Effector CD4-positive, alpha-beta T cell (primary cell): ENCODE measurements at places on chromosomes 6 and 20.

- peak; percentile 61 for DNase-seq
Measured at GRCh38 chr6:33692760-33693158, 18.7 kb downstream of the UQCC2 start.

DNA sequence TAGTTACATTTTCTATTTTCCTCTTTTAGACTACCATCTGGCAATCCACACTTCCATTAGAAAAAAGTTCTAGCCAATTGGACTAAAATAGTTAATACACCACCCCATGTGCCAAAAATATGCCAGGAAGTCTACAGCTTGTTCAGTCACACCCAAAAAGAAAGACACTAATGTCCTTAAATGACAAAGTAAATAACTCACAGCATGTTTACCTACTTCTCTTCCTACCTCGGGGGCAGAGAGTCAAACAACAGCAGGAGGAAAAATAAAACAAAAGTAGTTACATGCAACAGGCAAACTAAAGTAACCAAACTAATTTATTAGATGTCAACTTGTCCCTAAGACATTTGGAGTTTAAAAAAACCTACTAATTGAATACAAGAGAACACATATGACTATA, 57.0 kb downstream of the UBE3D start:
- DNase-seq: no peak

DNA sequence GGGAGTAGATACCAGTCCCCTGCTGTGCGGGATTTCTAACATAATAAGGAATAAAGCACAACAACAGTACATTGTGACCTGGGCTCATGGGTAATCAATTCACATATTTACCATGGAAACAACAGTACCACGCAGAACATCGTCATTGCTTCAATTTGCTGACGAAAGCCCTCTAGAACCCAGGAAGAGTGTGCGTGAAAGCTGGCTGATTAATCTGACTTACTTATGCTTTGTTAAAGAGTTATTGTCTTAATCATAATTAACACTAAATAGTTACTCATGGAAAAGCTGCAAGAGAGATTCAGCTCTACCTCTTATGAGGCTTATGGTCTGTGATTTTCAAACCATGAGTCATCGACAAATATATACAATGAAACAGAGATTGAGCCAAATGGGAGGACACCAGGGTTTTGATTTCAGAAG, 644.3 kb upstream of the AGPAT4 start:
- DNase-seq: no peak

DNA sequence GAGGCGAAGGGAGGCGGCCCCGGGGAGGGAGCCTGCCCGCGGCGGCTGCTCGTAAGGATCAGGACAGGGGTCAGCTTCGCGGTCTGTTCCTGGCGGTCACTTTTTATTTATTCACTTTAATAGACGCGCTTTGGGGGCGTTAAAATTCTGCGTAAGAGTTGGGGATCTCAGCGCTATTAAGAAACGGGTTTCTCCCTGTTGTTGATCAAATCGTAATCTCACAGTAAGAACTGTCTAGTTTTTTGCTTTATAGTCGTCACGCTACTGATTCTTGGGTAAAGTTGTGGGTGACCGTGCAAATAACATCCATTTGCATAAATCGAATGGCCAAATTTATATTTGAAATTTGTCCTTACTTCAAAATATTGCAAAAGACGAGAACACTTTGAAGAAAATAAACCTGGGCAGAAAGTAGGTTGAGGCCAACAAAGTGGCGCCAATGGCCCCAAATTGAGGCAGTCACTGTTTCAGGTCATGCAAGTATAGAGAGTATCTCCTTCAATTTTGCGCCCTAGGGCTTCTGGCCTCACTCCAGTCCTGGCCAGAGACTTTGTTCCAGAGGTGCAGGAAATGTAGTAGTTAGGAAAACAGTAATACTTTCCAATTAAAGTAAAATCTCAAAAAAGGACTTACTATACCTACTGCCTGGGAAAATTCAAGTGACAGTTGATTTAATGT, 963 bp upstream of the RMND1 start:
- DNase-seq: no peak

GRCh38 chr6:156189714-156190113, 587.5 kb upstream of the ARID1B start:
- DNase-seq: no peak

DNA sequence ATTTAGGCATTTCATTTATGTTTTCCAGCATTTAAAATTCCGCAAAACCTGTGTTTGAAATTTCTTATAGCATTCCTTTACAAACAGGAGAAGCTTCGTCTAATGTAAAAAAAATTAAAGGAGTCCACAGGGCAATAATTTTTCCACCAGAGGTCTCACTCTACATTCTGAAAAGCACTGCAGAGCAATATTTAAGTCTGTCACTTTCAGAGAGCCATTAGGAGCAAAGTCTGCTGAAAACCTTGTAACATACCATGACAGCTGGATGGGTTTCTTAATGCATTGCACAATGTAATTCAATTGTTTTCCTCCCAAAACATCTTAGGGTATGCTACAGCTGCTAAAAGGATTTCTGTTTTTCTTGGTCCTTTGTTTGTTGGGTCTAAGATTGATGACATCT, 18.0 kb downstream of the BAG2 start:
- DNase-seq: no peak

- DNase-seq: no peak
Measured at GRCh38 chr6:17490724-17491123, 97.3 kb downstream of the CAP2 start.

DNA sequence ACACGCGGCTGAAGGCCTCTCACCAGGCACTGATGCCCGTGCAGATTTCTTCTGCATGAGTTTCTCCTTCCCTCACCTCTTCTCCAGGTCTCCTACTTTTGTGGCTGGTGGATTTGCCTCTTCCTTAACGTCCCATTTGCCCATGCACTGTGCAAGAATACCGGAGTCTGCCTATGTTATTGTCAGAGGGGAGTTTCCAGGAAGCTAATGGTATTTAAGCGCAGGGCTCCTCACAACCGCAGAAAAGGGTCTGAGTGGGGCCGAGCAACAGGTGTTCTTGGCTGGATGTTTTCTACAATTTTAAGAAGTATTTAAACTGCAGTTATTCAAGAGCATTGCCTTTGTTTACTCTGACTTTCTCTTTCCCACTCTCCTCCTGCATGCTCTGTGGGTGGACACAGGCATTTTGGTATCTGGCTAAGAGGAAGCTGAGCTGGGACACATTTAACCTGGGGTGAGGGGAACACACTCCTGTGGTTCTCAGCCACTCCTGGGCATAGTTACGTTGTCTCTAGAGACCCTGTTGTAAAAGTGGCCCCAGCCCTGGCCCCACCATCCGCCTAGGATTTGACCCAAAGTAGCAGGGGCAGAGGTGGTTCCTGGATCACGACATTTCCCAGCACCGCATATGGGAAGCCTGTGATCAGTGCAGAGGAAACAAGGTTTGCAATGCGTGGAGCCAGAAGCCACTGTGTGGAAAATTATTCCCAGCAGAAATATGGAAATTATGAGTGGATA, 34.4 kb downstream of the GGTLC1 start:
- no peak for DNase-seq

DNA sequence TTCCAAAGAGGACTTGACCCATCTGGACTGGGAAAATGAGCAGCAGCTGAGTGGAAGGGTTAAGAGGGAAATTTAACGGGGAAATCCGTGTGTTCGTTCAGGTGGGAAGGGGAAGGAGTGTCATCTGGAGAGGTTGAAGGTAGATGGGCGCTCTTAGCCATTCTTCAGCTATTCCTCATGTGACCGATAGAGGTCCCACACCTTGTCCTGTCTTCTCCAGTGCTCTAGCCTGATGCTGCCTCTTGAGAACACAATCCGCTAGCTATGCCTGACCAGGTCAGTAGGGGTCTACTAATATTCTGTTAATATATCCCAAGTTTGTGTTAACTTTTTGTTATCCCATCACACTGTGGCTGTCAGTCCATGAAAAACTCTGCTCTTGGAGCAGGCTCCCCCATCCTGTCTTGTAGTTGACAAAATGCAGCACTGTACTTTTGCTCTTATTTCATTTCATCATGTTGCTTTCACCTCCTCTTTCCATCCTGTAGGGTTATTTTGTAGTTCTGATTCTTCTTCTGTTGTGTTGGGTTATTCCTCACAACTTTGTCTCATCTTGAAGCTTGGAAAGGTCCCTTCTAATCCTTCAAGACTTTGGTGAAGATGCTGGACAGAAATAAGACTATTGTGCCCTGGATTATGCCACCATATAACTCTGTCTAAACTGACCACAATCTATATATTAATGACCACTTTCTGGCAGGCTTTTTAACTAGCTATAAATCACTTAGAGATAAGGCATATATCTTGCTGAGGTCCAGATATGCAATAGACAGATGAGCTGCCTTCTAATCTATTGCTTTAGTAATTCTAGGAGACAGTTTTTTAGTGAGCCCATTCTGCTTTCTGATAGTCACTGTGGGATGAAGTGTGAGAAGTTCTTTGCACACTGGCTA, 123.4 kb upstream of the SUPT3H start:
- DNase-seq: no peak

GRCh38 chr6:169320013-169320412, 66.4 kb upstream of the THBS2 start:
- no peak for DNase-seq

GRCh38 chr20:49123982-49124381, 64.2 kb downstream of the STAU1 start:
- DNase-seq: no peak

DNA sequence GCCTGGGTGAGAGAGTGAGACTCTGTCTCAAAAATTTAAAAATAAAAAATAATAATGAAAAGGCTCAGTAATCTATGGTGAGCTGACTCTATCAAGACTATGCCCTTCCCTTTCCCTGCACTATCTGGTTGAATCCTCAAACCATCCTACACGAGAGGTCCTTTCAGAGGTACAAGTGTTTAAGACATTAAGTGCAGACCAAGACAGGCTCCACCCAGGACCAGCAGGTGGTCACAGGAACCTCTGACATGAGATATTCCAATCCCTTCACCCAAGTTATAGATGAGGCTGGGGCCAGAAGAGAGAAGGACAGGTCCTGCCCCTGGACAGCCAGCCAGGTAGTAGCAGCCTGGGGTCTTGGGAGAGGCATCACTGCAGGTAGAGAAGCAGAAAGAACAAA, 182.6 kb downstream of the NFATC2 start:
- no peak for DNase-seq

DNA sequence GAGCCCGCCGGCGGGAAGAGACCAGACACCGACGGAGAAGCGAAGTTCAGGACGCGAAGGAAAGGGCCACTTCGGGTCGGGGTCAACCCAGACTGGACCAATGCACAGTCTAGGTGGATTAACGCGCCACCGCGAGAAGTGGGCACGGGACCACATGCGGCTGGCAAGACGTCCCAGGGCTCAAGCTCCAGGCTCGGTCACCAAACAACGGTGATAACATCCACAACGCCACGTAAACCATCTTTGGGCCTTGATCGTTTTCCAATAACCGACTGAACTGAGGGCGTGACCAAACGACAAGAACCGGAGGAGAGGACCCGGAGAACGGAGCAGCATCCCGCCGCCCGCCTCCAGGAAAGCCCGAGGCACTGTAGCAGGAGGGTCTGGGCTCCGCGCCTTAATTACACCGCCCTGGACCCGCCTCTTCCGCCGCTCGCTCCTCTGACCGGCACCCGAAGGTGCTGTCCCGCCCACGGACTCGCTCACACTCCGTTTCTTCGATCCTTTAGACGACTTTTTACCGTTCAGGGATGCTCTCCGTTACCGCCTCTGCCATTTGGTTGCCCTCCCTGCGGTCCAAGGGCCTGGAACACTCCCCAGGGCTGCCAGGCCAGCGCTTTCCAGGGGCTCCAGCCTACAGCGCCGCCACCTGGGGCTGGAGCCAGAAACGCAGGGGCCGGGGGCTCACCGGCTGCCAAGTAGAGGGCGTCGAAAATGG, 44.1 kb downstream of the DPPA5 start:
- DNase-seq: peak; percentile 12

DNA sequence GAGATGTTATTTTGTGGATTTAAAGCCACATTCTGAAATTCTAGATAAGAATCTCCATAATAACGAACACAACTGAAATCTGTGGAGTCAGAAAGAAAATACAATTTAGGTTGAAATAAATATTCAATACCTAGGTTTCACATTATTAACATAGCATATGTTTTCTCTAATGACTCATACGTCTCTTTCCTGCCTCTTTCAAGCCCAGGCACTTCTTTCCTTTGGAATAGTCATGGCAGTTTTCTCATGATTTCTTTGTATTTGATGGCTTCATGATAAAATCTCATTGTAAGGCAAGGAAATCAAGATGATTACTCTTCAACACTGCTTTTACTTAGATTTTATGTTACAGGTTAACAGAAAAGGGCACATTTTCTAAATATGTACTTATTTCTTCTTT, 803.7 kb downstream of the PHF3 start:
- no peak for DNase-seq

DNA sequence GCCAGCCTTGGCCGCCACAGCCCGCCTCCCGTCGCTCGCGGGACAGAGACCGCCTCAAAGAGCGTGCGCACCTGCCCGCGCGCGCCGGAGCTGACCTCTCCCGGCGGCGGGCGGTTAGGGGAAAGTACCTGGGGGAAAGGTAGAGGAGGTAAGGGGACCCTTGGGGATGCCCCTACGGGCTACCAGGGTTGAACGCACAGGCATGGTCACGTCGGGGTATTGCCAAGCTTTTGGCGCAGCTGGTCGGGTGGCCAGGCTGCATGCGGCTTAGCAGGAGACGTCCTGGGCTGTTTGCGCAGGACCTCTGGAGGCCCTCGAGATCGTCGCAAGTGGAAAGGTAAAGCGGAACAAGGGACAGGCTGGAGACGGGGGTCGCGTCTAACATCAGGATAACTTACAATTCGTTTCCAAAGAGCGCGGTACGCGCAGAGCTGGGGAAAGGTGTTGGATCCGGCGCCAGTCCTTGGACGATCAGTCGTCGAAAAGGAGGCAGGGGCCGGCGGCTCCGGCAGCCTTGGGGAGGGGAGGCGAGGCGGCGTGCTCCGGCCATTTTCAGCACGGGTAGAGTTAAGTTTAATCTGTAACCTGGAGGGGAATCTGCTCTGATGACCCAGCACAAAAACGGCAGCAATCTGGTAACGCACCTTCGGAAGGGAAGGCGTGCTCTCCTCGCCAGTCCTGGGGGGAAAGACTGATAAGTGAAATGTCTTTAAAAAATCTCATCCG, 9.0 kb downstream of the GNAS-AS1 start:
- no peak for DNase-seq

DNA sequence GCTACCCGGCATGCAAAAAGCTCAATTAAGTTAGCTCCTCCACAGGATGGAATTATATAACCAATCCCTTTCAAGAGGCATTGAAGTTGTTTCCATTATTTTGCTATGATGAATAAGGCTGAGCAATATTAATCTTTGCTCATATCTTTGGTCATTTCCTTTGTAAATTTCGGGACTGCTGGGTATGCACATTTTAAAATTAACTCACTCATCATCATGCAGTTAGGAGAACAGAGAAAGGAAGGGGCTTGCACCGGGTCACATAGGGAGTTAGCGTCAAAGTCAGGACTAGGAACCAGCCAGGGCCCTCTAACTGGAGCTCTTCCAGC, 430 bp upstream of the FAM110A start:
- DNase-seq: no peak
